ENCODE measurements at places on chromosomes 2 and 18.

DNA sequence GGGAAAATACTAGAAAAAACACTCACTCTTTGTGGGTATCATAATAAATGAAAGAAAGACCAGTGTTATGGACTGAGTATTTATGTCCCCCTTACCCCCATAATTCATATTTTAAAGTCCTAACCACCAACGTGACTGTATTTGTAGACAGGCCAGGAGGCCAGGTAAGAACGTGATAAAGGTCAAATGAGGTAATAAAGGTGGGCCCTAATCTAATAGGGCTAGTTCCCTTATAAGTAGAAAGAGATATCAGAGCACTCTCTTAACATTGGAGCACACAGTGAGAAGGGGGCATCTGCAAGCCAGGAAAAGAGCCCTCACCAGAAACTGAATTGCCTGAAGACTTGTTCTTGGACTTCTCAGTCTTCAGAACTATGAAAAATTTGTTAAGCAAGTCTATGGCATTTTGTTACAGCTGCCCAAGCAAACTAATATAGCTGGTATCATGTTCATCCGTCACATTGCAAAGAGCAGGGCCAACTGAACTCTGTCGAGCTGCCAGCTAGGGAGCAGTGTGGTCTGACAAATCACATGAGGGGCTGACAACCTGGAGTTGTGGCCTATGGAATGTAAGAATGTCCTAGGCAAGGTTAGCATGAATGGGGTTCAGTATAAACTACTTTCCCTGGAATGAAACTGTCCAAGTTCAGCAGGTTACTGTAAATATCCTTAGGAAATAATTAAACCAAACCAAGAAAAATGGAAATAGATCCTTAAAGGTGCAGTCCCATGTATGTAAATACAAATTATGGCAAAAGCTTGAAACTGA lies 280.9 kb downstream of the ZNF385B start:
- DNase-seq: no peak

GRCh38 chr2:108932736-108933332 lies 56.2 kb downstream of the EDAR start:
- no peak for DNase-seq

DNA sequence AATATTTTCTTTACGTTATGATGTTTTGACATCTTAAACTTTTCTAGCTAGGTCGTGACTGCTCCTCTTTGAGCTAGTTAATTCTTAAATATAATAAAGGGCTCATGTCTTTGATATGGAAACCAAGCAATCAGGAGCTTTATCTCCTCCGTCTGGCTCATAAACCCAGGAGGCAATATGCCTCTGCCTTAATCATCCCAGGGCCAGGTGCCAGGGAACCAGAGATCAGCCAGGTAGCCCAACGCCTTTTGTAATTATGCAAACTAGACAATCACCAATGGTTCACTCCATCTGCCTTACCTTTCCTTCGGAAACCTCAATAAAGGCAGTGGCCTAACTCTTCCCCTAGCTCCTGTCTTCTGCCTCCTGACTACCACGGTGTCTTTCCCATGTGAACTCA lies 213.7 kb downstream of the KCNJ3 start:
- DNase-seq: no peak

DNA sequence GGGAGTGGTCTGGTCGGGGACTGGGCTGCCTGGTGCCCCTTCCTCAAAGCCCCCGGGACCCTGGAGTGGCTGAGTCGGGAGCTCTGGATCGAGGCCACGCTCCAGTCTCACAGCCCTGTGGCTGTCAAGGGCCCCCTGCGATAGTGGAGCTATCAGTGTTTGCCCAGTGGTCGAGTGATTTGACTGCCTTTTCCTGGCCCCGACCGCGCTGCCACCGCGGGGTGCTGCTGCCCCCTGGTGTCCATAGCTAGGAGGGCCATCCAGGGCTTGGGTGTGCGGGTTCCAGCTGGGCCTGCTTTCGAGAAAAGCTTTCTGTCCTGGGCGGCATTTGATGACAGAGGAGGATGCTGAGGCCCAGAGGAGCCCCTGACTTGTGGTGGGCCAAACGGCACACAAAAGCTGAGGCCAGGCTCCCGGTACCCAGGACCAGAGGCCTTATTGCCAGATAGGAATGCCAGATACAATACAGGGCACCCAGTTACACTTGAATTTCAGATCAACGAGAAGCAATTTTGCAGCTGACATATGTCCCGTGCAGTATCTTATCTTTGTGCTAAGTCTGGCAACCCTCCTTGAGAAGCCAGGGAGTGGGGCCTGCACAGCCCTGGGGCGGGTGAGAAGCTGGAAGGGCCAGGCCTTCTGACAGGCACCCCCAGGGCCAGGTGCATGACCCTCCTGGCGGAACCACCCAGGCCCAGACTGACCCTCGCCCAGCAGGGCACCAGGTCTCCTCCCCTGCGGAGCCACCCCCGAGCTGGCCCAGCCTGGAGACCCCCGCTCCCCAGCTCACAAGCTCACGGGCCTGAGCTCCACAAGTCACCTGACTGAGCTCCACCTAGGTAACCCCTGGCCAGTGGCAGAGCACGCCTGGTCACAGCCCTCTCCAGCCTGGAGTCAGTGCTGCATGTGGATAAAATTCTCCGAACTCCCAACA lies 13.0 kb downstream of the ODC1 start:
- DNase-seq: peak; percentile 33

DNA sequence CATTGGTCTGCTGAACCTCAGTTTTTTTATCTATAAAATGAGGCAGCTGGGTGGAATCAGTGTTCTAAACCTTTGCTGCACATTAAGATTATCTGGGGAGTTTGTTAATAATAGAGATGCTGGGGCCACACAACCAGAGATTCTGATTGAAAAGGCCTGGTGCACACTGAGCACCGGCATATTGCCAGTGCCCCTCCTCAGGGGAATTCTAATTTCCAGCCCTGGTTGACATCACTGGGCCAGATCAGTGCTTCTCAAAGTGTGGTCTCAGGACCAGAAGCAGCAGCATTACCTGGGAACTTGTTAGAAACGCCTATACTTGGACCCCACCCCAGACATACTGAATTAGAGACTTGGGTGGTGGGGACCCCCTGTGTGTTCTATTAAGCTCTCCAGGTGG lies 112.5 kb downstream of the SETBP1 start:
- DNase-seq: no peak

DNA sequence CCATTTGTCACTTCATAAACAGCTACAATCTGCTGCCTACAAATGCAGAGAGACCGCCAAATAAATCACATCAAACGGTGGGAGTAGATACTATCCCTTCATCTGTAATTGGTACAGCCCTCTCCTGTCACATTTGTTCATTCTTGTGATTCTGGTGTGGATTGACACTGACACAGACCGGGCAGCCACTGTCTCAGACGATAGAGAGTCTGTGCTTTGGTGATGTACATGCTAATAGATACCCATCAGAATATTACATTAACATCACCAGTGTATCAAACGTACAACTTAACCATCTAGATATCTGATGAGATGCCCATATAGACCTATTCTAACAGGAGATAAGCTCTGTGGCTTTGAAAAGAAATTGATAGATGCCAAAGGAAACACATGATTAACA lies 419.7 kb upstream of the ZEB2 start:
- DNase-seq: no peak

- DNase-seq: peak; percentile 63
Measured at GRCh38 chr18:55856229-55856628, 268.2 kb upstream of the TCF4 start.

GRCh38 chr2:227853204-227853629 lies 18.2 kb upstream of the DAW1 start:
- DNase-seq: no peak

DNA sequence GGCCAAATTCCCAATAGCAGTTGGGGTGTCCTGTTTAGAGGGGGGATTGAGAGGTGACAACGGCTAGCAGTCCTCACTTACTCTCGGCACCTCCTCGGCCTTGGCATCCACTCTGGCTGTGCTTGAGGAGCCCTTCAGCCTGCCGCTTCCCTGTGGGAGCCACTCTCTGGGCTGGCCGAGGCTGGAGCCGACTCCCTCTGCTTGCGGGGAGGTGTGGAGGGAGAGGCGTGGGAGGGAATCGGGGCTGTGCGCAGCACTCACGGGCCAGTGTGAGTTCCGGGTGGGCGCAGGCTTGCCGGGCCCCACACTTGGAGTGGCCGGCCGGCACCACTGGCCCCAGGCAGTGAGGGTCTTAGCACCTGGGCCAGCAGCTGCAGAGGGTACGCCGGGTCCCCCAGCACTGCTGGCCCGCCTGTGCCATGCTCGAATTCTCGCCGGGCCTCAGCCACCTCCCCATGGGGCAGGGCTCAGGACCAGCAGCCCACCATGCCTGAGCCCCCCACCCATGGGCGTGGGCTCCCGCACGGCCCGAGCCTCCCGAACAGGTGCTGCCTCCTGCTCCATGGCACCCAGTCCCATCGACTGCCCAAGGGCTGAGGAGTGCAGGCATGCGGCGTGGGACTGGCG lies 705.9 kb upstream of the ZNF804A start:
- DNase-seq: no peak

GRCh38 chr2:235094457-235094856 lies 142.6 kb downstream of the SH3BP4 start:
- no peak for DNase-seq

DNA sequence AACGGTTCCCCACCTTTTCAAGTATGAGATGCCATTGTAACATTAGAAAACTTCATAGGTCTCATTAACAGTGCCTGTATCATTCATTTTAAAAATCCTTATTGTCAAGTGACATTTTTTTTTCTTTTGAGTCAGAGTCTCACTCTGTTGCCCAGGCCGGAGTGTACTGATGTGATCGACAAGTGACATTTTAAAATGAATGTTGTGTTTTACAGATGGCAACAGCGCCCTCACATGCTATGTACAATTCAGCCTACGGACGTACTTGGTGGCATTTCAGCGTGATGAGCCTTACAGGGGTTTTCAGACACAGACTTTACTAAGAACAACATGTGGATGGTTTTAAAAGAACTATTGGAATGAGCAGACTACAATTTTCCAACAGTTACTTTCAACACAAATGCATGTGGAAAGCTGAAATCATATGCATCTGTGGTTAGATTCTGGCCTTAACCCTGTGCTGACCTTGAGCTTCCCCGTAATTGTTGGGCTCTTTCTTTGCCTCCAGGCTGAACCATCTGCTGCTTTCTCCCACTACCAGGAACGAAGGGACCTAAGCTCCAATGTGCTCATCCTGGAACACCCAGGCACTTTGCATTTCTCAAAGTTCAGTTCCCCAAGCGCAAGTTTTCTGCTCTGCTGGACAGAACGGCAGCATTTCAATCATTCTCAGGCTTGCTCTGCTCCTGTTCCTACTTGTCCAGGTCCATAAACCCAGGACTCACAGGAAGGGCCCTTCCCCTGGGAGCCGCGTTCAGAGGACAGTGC lies 119.9 kb upstream of the NDUFV2 start:
- DNase-seq: peak; percentile 19

DNA sequence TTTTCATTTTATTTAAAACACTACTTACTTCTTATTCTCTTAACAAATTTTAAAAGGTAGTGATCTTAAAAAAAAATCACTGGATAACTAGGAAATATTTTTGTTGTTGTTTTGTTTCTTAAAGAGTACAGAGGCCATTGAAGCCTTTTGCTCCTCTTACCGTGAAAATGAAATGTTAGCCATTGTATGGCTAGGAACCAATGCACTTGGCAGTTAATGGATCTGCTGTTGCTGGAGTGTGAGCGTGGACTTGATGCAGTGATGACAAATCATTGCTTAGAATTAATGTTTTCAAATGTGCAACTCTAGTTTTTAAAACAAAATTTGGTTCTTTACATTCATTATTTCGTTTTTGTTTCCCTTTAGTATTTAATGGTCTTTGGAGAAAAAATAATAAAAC lies 162.3 kb downstream of the HAUS1 start:
- DNase-seq: no peak

GRCh38 chr2:231200805-231201474 lies 2.5 kb downstream of the ARMC9 start:
- DNase-seq: no peak

DNA sequence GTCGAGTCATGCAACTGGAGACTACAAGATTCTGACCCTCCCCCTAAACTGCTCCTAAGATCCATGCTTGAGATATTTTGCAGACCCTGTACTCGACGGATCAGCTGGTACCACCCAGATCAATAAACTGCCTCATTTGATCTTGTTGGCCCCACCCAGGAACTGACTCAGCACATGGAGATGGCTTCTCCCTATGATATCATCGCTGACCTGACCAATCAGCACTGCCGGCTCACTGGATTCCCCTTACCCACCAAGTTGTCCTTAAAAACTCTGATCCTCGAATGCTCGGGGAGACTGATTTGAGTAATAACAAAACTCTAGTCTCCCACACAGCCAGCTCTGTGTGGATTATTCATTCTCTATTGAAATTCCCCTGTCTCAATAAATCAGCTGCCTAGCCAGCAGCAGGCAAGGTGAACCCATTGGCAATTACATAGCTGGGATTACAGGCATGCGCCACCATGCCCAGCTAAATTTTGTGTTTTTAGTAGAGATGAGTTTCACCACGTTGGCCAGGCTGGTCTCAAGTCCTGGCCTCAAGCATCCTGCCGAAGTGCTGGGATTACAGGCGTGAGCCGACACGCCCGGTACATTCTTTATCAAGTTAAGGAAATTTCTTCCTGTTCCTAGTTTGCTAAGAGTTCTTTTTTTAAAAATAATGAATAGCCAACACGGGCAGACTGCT lies 43.6 kb downstream of the VPS54 start:
- no peak for DNase-seq

DNA sequence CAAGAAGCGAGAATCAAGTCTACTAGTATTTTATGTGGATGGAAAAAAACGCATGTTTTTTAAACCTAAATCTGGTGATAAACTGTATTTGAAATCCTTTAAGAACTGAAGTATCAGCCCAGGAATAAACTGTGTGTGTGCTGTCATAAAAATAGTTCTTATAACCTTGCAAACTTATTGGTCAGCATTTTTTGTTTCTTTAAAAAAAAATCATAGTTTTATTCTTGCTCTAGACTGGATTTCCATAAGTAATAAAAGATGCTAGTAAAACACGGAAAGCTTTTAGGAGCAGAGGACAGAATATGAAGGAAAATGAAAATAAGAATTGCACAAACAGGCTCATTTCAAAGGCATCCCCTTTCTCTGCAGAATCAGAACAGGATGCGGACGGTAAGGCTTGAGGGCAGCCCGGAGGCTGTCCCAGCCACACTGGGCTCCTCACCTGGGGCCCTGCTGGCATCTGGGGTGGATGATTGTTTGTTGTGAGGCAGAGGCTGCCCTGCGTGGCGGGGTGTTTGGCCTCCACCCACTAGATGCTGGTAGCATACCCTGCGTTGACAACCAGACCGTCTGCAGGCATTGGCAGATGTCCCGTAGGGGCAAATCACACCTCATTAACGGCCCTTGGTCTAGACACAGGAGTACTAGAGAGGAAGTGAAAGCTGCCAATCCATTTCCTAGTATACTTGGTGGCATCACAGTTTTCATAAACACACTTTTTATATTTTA lies 52.5 kb downstream of the MBP start:
- DNase-seq: no peak

DNA sequence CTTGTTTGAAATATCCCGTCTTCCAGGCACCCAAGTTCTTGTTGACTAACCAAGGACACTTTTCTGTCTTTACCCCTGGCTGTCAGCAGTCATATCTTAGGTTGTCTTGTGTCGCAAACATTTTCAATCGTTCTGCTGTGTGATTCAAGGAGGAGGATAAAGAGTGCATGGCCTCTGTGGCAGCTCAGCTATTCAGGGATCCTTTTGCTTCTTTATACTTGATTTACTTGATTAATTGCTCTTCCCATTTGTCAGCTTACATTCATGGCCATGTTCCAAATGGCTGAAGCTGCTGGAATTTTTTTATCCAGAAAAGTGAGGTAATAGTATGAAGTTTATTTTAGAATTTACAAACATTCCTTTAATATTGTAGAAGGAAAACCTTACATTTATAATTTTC lies 97.3 kb upstream of the FZD5 start:
- no peak for DNase-seq

Data from prostate gland (tissue), 2 donors.